Daoy (cell line): ENCODE measurements at places on chromosomes 7 and 10. TPM values are rescaled to one million over a fixed set of nuclear protein-coding genes. Genes with fewer than 3 reads are reported as not detected.

MKX gene
- total RNA-seq, result 0.39 and 1.6 TPM in 2 replicates

ABCB1 gene
- total RNA-seq, result 11.8 and 18.9 TPM in 2 replicates

DNA sequence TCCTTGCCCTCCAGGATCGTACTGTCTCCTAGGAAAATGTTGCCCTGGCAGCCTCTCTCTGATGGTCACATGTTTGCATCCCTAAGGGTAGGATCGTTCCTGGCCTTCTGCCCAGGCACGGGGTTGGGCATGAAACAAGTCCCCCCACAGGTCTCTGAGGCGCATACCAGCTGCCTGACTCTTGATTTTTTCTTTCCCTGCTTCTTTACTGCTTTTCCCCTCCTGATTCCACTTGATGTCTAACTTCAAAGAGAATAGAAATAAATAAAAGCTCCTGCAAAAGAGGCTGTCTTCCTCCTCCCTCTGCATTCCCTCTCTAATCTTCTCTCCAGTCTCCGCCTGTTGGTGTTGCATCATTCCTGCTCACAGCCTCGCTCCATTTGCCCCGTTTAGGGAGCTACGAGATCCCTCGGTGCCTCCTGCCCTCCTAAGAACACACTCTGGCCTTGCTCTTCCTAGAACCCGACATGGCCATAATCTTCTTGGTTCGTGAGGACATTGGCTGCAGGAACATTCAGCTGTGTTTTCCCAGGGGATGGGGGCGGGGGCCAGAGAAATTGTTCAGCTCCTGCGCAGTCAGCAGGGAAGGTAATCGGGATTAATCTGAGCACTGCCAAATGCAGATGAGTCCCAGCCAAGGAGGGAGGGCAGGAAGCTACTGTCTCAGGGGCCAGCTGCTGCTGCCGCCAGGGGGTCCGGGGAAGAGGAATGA is 26.0 kb downstream of the LEP start:
- DNase-seq, result peak; percentile 81

SEC31B gene
- 0.27 and 0.34 TPM in 2 replicates for total RNA-seq
